Smooth muscle cell of the brain vasculature (primary cell): ENCODE measurements at places on chromosomes 11 and 22.

DNA sequence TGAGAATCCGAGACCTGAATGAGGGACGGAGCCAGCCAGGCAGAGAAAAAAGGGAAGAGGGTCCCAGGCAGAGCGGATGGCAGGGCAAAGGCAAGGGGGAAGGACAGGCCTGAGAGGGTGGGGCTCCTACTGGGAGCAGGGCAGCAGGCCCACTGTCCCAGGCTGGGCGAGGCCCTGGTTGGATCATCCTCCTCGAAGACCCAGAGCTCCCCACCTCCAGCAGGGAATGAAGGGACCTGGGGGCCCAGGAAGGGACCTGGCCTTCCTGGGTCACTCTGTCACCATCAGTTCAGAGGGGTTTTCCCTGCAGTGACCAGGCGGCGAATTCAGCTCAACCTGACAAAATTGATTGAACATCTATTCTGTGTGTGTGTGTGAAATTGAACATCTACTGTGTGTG, 4.0 kb downstream of the CD5 start:
- DNase-seq: no peak

DNA sequence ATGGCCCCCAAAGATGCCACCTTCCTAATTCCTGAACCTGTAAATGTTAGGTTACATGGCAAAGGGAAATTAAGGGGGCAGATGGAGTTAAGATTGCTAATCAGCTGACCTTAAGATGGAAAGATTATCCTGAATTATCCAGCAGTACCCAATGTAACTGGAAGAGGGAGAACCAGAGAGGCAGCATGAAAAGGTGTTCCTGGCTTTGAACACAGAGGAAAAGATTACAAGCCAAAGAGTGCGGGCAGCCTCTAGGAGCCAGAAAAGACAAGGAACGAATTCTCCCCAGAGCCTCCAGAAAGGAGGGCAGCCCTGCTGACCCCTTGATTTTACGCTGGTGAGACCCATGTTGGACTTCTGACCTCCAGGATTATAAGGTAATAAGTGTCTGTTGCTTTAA, 15.1 kb upstream of the THRSP start:
- DNase-seq: no peak

DNA sequence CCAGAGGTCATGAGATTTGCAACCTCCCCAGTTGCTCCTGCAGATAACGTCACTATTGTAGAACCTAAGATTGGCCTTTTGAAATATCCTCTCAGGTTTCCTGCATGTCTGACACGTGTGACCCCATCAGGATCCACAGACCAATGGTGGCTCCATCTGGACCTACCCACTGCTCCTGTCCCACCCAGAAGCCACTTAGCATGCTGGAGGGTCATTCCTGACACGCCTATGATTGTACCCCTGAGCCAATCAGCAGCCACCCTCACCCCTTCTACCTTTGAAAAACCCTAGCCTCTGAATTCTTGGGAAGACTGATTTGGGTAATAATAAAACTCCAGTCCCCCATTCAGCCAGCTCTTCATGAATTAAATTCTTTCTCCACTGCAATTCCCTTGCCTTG, 20.1 kb upstream of the NARS2 start:
- no peak for DNase-seq

- no peak for DNase-seq
Observed at GRCh38 chr11:439315-440064, 2.3 kb downstream of the ANO9 start.

- DNase-seq: no peak
Observed at GRCh38 chr11:70247042-70247709, 23.3 kb upstream of the PPFIA1 start.

GRCh38 chr11:47716692-47717091, 1.5 kb upstream of the AGBL2 start:
- no peak for DNase-seq

GRCh38 chr11:25309818-25310217, 813.0 kb downstream of the LUZP2 start:
- DNase-seq: no peak

GRCh38 chr11:29534836-29535235, 482.0 kb downstream of the KCNA4 start:
- no peak for DNase-seq

- DNase-seq: no peak
Observed at GRCh38 chr22:39144101-39144767, 8.2 kb downstream of the CBX7 start.

DNA sequence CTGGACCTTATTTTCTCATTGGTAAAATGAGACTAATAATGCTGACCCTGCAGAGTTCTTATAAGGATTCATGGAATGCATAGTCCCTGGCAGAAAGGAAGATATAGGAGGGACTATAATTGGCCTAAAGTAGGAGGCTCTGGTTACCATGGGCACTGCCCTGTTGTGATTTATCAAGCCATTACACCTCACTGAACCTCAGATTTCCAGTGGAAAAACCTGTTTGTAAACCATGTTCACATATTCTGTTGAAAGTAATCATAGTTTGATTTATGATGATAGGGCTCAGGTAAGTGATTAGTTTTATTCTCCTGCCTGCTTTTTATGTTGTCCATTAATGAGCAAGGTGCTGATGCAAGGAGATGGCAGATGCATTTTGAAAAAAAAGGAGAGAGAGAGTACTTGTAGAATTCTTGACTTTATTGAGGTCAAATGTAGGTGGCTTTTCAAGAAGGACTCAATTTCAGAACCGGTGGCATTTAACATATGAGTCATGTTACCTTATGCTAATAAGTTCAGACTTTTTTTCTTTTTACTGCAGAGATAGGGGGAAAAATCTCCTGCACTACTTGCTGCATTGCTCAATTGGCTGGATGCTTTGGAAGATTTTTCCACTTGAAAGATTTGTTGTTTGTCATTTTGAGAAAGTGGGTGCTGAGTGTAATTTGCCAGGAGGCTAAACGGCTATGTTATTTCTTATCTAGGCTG, 14.6 kb downstream of the NF2 start:
- DNase-seq: no peak

- no peak for DNase-seq
Observed at GRCh38 chr11:15468466-15468865, 353.7 kb downstream of the INSC start.

DNA sequence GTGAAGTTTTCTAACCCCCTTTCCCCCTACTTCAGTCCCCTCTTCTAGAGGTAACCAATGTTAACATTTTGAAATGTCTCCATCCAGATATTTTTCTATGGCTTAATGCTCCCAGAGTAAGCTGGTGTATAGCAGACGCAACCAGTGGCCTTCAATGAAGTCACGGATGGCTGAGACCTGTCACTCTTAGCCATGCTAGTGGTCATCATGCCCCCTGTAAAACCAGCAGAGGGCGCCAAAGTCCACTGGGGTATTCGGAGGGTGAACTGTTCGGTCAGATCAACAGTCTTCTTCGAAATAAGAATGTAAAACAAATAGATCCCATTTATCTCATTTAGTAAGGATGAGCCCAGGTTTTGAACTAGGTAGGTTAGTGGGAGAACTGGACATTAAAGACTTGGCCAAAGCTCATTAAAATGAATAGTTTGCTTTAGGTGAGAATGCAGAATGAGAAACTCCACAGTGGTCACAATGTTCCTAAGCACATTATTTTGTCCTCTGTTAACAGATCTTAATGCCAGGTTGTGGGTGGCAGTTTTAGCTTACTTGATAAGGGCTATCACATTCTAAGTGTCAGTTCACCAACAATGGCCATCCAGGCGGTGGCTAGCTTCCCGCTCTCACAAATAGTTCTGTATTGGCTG, 8.6 kb upstream of the MMP8 start:
- no peak for DNase-seq

DNA sequence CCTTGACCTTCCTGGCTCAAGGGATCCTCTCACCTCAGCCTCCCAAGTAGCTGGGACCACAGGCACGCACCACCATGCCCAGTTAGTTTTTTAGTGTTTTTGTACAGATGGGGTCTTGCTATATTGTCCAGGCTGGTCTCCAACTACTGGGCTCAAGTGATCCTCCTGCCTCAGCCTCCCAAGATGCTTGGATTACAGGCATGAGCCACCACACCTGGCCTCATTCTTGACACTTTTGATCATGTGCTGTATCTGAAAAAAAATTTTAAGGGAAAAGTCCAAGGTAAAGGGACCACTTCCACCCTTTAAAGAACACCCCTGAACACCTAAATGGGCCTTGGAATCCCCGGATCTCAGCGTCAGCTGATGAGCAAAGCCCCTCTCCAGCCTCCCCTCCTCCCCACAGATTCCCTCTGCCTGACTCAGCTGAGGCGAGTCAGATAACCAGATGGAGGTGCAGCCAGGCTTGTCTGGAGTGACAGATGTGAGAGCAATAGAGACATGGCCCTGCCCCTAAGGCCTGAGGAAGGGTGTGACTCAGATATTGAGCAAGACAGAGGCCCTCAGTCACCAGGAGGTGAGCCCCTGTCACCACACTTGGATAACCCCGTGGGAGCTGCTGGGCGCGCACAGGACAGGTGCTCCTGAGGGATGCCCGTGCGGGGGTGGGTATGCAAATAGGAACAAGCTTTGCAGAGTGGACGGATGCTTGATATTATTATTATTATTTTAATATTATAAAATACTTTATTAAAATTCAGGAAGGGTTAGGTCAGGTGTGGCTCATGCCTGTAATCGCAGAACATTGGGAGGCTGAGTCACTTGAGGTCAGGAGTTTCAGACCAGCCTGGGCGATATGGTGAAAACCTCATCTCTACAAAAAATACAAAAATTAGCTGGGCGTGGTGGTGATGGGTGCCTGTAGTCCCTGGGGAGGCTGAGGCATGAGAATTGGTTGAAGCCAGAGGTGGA, 5.0 kb upstream of the CCDC88B start:
- no peak for DNase-seq

DNA sequence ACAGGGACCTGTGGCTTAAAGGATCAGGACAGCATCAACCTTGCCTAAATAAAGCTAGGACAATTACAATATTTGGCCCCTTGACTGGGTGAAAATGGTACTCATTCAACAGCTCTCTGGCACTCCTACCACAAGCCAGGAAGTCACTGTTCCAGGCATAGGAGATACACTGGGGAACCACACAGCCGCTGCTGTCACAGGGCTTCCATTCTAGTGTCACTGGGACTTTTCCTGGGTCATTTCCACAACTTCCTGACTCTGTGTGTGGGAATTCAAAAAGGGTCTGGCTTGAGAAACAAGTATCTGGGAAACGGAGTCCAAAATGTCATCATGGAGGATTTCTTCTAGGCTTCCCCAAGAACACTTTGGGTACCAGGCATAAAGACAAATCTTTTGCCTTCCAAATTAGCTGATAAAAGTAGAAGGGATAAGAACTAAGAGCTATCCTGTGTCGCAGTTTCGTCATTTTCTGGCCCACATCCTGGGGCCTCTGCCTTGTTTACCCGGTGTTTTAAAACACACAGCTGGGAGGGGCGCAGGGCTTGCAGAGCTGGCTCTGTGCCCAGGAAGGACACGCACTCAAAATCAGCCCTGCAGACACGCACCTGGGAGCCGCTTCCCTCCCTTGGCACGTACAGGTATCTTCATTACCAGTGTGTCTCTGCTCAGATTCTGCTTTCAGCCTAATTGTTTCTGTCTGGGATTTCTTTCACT, 38.0 kb downstream of the TMEM45B start:
- no peak for DNase-seq

DNA sequence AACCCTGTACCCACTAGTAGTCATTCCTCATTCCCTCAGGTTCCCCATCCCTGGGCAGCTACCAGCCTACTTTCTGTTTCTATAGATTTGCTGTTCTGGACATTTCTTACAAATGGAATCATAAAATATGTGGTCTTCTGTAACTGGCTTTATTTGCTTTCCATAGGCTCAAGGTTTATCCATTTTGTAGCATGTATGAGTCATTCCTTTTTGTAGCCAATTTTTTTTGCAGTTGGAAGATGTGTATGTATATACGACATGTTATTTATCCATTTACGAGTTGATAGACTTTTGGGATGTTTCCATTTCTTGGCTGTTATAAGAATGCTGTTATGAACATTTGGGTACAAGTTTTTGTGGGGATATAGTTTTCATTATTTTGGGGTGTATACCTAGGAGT, 130.6 kb downstream of the WNT11 start:
- DNase-seq: no peak

GRCh38 chr22:27801202-27801615, 347 bp downstream of the MN1 start:
- no peak for DNase-seq

DNA sequence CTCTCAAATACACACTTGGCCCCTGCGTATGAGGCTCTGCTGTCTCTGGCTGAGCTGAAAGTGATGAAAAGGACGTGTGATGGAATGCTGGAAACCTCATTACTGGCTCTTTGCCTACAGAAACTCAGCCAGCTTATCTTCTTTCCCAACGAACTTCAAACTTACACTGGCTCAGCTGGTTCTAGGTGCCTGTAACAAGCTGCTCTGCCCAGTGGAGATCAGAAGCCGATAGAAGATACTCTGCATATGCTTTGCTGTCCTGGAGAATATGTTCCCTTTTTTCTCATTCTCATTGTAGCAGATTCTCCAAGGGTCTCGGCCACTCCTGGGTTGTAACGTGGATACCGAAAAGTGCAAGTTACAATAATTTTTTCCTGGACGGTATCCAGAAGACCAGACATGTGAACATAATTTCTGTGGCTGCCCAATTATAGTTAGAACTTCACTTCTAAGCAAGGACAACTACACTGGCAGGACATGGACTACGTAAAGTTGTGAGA, 405.3 kb upstream of the CCDC90B start:
- no peak for DNase-seq

- DNase-seq: no peak
Observed at GRCh38 chr11:111846063-111846462, 25.3 kb downstream of the ALG9 start.

GRCh38 chr11:486189-486588, 20.9 kb downstream of the RNH1 start:
- no peak for DNase-seq

DNA sequence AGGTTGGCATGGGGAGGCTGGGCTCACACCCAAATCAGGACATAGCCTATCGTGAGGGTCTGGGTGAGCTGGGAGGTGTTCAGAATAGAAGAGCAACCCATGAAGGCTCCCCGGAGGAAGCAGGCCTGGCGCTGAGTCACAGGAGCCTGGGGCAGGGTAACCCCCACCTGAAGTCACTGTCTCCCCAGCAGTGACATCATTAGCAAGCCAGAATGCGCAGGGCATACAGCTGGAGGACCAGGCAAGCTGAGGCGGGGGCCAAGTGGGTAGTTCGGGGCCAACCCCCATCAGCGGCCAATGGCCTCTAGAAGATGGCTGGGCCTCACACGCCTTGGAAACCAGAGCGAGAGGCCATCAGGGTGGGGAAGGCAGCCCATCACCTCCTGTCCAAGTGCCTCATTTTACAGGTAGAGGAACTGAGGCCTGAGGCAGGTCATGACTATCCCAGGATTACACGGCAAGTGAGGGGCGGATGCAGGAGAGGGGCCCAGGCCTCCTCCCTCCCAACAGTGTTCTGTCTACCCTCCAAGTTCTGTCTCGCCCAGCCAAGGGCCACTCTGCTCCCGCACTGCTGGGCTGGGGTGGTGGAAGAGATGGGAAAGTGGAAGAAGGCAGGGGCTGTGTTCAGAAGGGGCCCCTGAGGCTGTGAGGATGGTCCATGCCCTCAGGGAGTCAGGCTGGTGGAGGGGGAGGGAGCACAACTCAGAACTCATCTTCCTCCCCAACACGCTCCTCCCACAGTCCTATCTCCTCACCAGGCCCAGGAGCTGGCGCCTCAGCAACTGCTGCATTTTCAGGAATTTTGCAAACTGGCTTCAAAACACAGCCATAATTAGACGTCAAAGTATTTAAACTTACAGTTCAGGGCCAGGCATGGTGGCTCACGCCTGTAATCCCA, 24.6 kb downstream of the RPL3 start:
- no peak for DNase-seq
